Activated CD8-positive, alpha-beta T cell treated with anti-CD3 and anti-CD28 coated beads for 36 hours (primary cell): ENCODE measurements at places on chromosomes 16 and 17. TPM values are rescaled to one million over a fixed set of nuclear protein-coding genes. Genes with fewer than 3 reads are reported as not detected.

The DHRS7C gene
- not detected for total RNA-seq

The FOXJ1 gene
- total RNA-seq: 11.1 TPM

The NPIPB8 gene
- total RNA-seq: not detected

The G6PC1 gene
- total RNA-seq: not detected

The VAC14 gene
- total RNA-seq: 27.6 TPM

The CPHXL2 gene
- not detected for total RNA-seq

The PRSS27 gene
- 1.2 TPM for total RNA-seq

The SGCA gene
- 0.34 TPM for total RNA-seq

The TBX21 gene
- total RNA-seq: 56.9 TPM

- DNase-seq: no peak
Observed at GRCh38 chr16:51355875-51356274, 204.8 kb upstream of the SALL1 start.

GRCh38 chr17:70327723-70328122, 158.4 kb downstream of the KCNJ2 start:
- no peak for DNase-seq

GRCh38 chr16:5018793-5019192, 14.9 kb downstream of the NAGPA start:
- no peak for DNase-seq

GRCh38 chr17:37797206-37797605, 52.3 kb upstream of the HNF1B start:
- DNase-seq: no peak

GRCh38 chr17:73301369-73301768, 10.4 kb downstream of the CDC42EP4 start:
- DNase-seq: no peak

DNA sequence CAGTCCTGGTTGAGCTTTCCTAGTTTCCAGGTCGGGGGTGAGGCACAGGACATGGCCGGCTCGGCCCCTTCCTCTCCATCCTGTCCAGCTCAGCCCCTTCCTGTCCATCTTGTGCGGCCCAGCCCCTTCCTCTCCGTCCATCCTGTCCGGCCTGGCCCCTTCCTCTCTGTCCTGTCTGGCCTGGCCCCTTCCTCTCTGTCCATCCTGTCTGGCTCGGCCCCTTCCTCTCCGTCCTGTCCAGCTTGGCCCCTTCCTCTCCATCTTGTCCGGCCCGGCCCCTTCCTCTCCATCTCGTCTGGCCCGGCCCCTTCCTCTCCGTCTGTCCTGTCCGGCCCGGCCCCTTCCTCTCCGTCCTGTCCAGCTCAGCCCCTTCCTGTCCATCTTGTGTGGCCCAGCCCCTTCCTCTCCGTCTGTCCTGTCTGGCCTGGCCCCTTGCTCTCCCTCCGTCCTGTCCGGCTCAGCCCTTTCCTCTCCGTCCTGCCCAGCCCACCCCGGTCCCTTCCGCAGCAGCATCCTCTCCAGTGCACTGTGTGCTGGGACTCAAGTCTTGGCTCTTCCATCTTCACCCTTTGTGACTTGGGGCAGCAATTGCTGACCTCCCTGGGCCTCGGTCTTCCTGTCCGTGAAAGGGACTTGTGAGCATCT, 5.5 kb upstream of the ZNF750 start:
- DNase-seq: no peak

- DNase-seq: no peak
Observed at GRCh38 chr16:65531475-65531874, 409.6 kb upstream of the CDH11 start.

DNA sequence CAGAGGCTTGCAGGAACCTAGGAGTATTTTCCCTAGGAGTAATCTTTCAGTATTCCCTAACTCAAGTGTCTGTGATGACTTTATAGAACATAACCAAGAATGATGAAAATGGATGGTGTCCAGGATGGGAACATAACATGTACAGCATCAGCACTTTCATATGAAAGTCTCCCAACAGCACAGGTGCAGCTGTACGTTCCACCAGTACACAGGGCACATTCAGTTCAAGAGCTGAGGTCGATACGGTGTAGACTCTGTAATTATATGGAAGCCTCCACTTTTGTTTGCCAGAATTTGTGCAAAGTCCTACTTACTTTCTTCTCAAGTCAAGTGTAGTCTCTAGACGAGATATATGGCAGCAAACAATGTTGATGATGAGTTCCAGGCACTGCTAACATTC, 46.2 kb upstream of the CRYM start:
- DNase-seq: no peak

DNA sequence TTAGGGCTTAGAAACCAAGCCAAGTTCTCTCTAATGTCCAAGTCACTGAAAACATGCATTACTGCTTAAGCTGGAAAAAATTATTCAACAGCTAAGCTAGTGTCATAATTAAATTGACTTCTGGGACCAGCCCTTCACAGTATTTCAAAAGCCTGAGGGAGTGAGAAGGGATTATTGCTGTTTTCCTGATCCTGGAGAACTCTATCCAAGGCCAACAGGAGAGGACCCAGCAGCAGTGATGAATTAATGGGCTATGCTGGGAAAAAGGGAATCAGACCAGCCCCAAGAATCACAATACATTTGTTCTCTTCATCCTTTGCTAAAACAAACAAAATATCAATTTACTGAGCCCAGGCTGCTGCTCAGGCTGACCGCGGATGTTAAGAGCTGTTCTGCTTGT, 34.5 kb upstream of the CLEC3A start:
- no peak for DNase-seq

GRCh38 chr16:16830401-16830800, 451.5 kb downstream of the NPIPA7 start:
- no peak for DNase-seq

DNA sequence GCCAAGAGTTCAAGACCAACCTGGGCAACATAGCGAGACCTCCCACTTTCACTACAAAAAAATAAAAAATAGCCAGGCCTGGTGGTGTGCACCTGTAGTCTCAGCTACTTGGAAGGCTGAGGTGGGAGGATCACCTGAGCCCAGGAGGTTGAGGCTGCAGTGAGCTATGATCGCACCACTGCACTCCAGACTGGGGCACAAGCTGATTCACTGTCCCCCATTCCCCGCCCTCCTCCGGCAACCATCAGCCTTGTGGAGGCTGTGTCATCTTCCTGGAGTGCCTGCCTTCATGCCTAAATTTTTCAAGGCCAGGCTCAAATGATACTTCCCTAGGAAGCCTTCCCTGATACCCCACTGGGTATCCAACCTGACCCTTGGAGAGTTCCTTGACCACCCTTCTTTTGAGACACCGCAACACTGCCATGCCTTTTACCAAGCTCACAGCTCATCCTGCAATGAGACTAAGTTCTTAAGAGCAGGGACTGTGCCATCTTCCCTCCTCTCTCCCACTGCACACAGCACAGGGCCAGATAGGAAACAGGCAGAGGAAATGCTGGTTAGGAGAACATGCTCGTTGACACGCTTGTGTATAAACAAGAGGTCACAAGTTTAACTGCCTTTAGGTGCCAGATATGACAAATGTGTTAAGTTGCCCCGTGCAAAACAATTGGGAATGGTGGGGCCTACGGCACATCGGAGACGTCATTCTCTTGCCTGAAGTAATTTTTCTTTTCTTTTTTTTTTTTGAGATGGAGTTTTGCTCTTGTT, 3.9 kb upstream of the SRCAP start:
- no peak for DNase-seq

DNA sequence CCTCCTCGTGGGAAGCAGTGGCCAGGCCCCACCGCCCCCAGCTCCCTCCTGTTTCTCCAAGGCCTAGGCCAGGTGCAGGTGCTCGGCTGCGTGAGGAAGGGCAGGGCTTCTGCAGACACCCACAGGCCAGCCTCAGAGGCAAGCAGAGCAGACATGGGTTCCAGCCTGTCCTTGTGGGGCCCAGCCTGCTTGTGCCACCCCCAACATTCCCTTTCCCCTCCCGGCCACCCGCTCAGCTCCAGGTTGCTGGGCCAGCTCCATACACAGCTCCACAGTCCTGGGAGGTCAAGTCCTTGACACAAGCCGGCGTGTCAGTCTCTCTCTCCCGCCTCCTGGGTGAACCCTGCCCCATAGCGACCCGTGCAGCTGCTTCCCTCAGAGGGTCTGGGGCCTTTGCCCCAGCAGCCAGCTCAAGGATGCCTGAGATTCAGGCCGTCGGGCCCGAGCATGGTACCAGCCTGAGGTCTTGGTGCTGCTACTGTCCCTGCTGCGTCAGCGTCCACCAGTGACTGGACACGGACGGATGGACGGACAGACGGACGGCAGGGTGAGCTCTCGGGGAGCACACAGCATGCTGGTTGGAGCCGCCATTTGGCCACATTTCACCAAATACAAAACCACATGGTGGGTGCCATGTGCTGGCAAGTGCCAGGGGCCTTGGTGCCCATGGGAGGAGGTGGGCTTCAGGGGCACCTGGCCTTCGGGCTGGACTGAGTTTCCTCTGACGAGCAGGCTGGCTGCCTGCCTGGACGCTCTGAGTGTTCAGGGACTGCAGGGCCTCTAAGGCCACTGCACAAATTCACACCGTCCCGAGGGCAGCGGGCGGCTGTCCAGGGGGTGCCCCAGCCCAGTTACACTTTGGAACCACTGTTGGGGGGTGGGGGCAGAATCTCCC, 8.0 kb downstream of the SECTM1 start:
- no peak for DNase-seq

- DNase-seq: no peak
Observed at GRCh38 chr17:15293558-15293957, 28.4 kb upstream of the PMP22 start.

- peak; percentile 96 for DNase-seq
Observed at GRCh38 chr17:56960596-56961538, at the start of gene COIL. COIL (minus strand) TSS chr17:56961050; CDS start chr17:56961019, 31 bp downstream.

- no peak for DNase-seq
Observed at GRCh38 chr16:4317532-4318450, 1.9 kb downstream of the GLIS2 start.

DNA sequence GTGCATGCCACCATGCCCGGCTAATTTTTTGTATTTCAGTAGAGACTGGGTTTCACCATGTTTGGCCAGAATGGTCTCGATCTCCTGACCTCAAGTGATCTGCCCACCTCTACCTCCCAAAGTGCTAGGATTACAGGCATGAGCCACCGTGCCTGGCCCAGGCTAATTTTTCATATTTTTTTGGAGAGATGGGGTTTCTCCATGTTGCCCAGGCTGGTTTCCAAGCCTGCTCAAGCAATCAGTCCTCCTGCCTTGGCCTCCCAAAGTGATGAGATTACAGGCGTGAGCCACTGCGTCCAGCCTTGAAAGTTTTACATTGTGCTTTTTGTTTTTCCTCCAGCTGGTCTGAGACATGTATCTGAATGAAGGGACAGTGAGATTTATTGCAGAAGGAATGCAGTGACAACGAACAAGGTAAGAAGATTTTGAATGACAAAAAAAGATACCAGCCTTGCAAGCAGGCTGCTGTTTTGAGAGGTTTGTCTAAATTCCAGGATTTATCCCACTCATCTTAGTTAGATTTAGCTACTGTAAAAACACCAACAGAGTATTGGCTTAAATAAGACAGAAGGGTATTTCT, 3.4 kb upstream of the ENGASE start:
- DNase-seq: no peak

GRCh38 chr16:74463888-74464287, 42.6 kb upstream of the CLEC18B start:
- DNase-seq: no peak

DNA sequence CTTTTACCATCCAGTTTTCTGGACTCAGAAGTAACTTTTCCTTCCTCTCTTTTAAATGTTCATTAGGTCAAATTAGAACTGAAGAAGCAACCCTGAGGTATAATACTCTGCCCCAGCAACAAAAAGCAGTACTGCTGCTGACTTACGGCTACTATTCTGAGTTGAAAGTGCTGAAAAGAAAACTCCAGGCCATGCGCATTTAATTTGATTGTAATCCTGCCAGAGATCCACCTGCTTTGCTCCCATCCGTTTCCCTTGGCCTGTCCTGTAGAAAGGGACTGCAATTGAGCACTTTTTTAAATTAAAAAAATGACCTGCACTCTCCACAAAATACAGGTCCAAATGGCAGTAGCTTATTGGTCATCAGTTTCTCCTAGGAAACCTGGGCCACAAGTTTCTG, 61.6 kb downstream of the PITPNC1 start:
- DNase-seq: no peak

- DNase-seq: peak; percentile 48
Observed at GRCh38 chr16:85126705-85127378, 14.6 kb upstream of the CIBAR2 start.

- no peak for DNase-seq
Observed at GRCh38 chr17:50517504-50518383, 9.5 kb downstream of the MYCBPAP start.
